T follicular helper cell (primary cell): ENCODE measurements at places on chromosomes 7 and 10.

DNA sequence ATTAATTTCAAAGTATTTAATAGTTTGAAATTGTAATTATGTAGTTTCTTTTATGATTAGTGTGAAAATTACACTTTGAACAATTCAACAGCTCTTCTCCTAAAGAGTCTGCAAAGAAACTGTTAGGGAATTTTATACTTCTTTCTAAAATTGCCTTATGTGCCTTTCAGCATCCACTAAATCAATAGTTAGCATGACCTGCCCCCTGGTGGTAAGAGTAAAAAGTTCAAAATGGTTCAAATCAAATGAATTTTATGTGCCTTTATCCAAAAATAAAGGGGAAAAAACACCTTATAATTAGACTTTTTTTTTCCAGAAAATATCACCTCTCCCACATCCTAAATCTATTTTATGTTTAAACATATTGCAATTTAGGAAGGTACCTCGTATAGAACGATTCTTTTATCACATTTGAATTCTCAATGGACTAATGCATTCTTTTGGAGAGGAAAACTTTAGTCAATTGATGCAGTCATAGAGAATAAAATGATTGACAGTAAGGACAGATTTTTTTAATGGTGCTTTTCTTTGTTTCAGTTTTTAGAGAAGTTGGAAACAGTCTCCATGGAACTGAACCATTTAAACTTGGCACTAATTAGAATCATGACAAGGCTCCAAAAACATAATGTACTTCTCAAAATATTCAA is 163.7 kb downstream of the SEMA3D start:
- DNase-seq: no peak

DNA sequence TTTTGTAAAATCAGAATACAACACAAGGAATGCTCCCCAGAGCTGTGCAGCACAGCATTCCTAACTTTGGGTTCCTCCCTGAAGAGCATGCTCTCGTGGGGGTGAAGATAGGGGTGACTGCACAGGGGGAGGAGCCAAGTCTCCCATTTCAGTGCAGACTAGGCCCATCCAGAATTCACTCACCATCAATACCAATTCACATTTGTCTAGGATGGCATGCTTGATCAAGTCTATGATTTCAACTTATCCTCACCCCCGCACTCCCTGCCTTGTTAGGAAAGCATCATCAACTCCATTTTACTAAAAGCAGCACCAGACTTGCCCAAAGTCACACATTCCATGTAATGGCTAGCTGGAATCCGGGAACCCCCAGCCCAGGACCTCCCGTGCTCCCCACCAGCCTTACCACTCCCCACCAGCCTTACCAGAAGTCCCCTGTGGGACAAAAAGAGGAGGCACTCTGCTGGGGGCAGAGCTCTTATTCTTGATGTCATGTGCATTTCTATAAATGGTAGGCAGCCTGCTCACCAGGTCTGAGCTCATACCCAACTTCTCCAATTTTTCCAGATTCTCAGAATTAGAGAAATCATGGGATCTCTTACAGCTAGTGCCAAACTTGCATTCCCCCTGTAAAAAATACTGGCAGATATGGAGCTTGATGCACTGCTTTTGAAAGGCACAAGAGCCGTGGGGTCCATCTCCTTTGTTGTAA is 6.2 kb downstream of the PARP12 start:
- DNase-seq: no peak

GRCh38 chr10:24406809-24407483 is 198.0 kb downstream of the KIAA1217 start:
- no peak for DNase-seq

DNA sequence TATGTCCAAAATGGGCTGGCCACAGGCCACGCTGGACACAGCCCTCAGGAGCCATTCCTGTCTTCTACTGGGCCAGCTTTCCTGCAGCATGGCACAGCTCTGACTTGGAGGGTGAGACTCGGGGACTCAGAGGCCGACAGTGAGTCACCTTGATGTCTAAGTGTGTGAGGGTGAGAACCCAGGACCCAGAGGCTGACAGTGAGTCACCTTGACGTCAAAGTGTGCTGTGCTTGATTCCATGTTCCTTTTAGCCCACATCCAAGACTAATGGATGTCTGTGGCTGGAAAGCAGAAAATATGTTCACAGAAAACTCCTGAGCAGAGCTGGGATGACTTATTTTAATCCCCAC is 6.0 kb upstream of the FAM170B start:
- DNase-seq: no peak

GRCh38 chr7:127504715-127505114 is 80.7 kb downstream of the GCC1 start:
- no peak for DNase-seq

- DNase-seq: peak; percentile 29
Measured at GRCh38 chr7:832167-832967, at the start of gene SUN1. Gene SUN1, plus strand, starts transcription at chr7:832476. Its CDS starts 49 bp downstream, at chr7:832525.

DNA sequence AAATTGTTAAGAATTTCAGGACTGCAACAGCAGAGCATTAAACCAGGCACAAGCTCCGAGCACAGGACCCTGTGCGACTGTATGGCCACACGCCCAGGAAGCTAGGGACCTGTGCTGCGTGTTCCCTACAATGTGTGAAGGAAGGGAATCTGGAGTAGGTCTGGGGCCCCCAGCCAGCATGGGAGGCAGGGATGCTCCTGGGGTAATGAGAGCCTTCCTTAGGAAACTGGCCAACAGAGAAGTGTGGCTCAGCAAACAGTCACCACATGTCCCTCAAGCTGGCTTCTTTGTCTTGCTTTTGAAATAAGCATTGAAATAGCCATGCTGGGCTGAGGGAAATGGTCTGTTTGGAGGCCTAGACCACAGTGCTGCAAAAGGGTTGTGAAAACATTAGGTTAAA is 8.2 kb downstream of the BLNK start:
- DNase-seq: no peak
